ENCODE measurements at places on chromosomes 5 and 9.

DNA sequence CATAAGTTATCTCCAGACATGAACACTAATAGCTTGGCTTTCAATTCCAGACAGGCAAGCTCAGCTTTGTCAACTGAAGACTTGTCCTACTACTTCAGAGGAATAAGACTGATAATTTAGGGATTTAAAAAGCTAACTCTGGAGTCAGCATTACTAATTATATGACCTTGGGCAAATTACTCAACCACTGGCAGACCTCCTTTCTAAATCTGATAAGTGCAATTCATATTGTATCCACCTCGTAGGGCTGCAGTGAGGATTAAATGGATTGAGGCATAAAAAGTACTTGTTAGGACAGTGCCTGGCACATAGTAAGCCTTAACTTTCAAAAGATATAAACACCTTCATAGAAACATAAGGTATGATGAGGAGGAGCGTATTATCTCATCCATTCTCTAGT is 104.4 kb downstream of the KLHL3 start:
- DNase-seq: no peak

- DNase-seq: no peak
These were observed 98.3 kb downstream of the BASP1 start for GRCh38 chr5:17315710-17316221.

DNA sequence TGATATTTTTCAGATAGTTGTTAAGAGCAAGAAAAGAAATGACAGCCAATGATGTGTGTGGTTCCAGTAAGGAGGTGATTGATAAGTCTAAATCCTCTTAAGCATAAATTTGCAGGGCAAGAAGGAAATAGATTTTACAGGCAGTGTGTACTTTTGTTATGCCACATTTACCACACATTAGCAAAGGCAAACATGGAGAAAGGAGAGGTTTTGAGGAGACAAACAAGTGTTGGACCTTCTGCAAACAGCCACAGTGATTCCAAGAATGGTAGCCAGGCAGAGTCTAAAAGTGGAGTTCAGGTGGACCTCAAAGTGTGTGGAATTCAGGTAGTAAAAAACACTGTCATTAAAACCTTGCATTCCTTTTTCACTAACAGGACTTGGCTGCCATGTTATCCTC is 295.9 kb upstream of the ITGA1 start:
- no peak for DNase-seq

GRCh38 chr5:39119404-39120051 is 45.3 kb upstream of the RICTOR start:
- no peak for DNase-seq

DNA sequence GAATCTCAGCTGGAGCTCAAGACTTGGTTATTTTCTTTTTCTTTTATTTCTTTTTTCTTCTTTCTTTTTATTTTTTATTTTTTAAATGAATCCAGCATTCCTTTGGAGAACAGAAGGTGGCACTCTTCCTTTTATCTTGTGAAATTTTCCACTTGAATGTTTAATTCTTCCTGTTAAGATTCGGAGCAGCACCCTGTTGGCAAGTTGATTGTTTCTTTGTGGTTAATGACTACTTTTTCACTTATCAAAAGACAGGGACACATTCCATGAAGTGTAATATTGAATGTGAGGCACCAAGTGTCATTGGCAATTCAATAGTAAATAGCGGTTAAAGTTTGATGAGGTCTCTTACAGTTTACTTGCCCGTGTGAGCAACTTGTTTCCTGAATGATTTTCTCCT is 240.5 kb upstream of the CHD1 start:
- no peak for DNase-seq

GRCh38 chr5:65268525-65268924 is 213.2 kb downstream of the ADAMTS6 start:
- DNase-seq: no peak

DNA sequence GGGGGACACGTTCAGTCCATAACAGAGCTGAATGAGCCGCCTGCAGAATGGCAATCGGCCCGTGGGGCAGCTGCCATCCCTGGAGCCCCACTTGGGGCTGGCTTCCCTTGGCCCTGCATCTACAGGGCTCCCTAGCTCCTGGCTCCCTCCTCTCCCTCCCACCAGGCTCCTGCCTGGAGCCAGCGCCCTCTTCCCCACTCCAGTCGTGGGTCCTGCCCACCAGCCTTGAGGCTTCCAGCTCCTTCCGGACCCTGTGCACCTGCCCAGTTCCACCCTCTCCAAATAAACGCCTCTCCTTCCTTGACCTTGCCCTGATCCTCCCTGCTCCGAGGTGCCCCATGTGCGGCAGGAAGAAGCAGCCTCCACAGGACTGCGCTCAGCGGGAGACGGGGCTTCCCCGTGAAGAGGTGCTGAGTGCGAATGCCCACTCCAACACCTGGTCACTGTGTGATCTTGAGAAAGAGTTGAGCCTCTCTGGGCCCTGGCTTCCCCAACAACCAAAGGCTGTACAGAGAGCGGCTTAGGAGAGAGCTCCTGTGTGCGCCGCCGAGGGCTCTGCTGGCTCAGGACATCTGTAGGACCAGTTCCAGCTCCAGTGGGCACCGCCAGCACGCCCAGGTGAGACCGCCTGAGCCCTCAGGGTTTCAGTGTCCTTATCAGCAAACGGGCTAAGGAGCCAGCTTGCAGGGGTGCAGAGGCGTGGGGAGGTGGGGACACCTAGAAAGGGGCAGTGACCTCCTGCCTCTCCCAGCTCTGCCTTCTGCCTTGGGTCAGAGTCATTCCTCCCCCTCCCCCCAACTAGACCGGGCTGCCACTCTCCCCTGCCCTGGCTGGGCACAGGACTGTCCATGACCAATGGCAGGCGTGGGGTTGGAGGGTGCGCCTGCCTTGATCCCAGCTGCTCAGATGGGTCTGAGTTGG is 12.1 kb downstream of the C9orf50 start:
- DNase-seq: no peak

DNA sequence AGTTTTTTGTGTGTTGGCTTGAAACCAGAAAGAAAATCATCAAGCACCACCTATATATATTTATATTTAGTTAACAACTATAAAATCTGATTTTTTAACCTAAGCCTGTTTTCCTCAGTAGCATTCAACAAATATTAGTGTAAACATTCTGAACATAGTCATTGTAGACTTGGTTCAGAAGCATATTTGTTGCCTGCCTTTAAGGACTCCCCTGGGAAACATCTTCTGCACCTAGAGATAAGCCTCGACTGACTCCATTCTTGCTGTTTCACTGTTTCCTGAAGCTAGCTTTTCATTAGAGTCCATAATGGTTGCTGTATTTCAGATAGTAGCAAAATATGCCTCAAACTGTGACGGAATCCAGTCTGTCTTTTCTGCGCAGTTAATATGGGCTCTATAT is 123.5 kb downstream of the TRIO start:
- DNase-seq: no peak

- no peak for DNase-seq
These were observed 152.6 kb upstream of the MSX2 start for GRCh38 chr5:174571662-174572397.

- DNase-seq: no peak
These were observed 69.0 kb upstream of the DAPK1 start for GRCh38 chr9:87428659-87429058.

DNA sequence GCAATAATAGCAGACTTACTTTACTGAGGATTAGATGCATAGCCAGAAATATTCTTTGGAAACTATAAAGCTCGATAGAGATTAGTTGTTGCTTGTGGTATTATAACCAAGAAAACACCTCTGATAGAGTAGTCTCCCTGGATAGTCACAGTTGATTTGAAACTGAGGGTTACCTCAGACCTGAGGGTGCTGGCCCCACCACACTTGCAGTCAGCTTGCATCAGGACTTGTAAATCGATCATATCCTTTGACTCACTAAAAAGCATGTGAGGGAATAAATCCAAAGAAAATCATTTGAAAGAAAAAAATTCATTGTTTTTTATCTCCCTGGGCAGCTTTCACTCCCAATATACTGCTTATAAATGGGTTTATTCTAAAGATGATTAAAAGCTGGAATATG is 39.4 kb downstream of the GALNT12 start:
- DNase-seq: no peak

- no peak for DNase-seq
These were observed 132.2 kb downstream of the RXRA start for GRCh38 chr9:134458207-134459108.

DNA sequence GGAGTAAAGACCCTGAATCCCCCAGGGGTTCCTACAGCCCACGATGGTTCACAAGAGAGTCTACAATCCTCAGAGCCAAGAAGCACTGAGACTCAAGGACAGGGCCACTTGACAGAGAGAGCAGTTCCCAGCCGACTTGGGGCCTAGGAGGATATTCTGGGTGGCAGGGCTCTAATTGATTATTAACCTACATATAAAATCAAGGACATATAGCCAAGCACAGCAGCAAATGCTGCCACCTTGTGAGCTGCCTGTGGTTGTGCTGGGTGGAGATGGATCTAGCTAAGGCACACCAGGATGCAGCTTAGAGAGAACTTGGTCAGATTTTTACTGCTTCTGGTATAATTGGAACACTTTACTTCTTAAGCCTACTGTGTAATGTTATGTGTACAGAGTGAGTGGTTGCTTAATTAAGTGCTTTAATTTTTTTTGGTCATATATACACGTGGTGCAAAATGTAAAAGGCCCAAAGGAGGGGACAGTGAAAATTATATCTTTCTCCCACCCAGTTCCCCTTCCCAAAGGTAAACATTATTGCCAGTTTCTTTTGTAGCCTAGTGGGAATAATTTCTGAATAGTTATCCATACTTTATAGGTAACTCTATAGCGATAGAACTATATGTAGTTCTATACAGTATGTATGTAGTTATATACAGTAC is 78.8 kb downstream of the F2RL2 start:
- DNase-seq: peak; percentile 57

- no peak for DNase-seq
These were observed 210.9 kb downstream of the AOPEP start for GRCh38 chr9:94937214-94937903.

GRCh38 chr9:18893046-18893445 is 140.0 kb downstream of the SAXO1 start:
- no peak for DNase-seq

- peak; percentile 20 for DNase-seq
These were observed 135.8 kb downstream of the PCSK1 start for GRCh38 chr5:96297290-96297689.
